ENCODE measurements at places on chromosomes 5 and 9. TPM values are rescaled to one million over a fixed set of nuclear protein-coding genes. Genes with fewer than 3 reads are reported as not detected.

- no peak overlapping the region for H3K27ac ChIP-seq
- no peaks in the 10 kb centered on the region for H3K4me1 ChIP-seq
Observed at GRCh38 chr5:73822989-73823339, 197.0 kb downstream of the ARHGEF28 start.

DNA sequence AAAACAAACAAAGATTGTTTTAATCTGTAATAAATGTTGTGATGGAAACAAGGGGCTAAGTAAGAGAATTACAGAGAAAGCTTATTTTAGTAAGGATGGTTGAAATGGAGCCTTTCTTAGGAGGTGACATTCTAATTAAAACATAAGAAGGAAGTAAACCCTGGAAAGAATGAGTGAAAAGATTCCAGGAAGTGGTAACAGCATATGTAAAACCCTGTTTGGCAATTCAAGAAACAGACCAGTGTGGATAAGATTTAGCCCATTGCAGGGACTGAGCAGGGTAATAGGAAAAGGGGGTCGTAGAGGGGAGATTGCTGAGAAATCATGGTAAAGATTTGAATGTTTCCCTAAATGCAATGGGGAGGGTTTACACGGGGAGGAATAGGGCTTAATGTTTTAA, 21.6 kb upstream of the PIP5K1B start:
- no peak overlapping the region for H3K27ac ChIP-seq
- peak overlapping the region; percentile 30 for H3K4me3 ChIP-seq
- H3K27me3 ChIP-seq = peaks cover 1% of the 10 kb centered on the region
- DNase-seq = no peak
- H3K4me1 ChIP-seq = peaks cover 22% of the 10 kb centered on the region

DNA sequence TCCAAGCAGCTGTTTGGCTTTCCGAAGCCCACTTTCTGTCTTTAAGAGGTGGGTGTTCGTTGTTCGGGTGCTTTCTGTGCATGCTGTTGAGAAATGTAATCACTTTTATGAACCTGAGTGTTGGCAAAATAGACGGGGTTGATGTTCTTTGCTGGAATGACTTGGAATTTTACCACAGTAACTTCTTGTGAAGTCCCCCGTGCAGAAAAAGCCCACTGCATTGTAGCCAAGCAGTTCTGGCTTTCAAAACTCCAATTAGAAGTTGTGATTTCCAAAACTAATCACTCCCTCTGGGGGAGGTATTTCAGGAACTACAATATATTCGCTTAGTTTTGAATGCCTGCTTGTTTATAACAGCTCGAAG, 111.1 kb downstream of the PAM start:
- H3K27ac ChIP-seq = no peak overlapping the region
- no peak for DNase-seq
- peaks cover 22% of the 10 kb centered on the region for H3K27me3 ChIP-seq
- peaks cover 28% of the 10 kb centered on the region for H3K36me3 ChIP-seq
- peak overlapping the region; percentile 70 for H3K4me3 ChIP-seq

DNA sequence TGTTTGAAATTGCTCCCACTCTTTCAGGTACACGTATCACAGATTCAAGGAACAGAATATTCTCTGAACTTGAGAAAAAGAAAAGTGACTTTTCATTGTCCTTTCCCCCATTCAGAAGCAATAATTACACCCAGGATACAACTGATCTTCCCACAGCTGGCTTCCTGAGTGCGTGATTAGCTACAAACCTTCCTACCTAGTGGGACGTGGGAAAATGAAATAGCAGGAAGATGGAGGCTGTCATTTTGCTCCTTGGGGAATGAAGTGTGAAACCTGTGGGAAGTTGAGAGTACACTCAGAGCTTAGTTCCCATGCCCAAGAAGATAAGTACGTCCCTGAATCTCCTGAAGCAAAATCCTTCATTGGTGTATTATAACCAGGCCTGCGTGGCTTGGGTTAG, 2.6 kb downstream of the TAS2R1 start:
- H3K4me1 ChIP-seq = no peaks in the 10 kb centered on the region
- H3K36me3 ChIP-seq = no peaks in the 10 kb centered on the region
- H3K4me3 ChIP-seq = no peak overlapping the region
- H3K27ac ChIP-seq = no peak overlapping the region
- no peak for DNase-seq

GRCh38 chr9:89177944-89178829, at the start of gene SHC3:
Gene SHC3 (minus strand): TSS chr9:89178818. CDS start chr9:89178460, 358 bp downstream.
- H3K4me3 ChIP-seq = peak within 1 kb of the TSS; percentile 4
- peak; percentile 54 for DNase-seq
- H3K27me3 ChIP-seq = peaks cover 68% of the 10 kb centered on the region
- no peak within 1 kb of the TSS for H3K27ac ChIP-seq
- H3K36me3 ChIP-seq = peaks cover 1% of the 10 kb centered on the region
- peaks cover 12% of the 10 kb centered on the region for H3K4me1 ChIP-seq

DNA sequence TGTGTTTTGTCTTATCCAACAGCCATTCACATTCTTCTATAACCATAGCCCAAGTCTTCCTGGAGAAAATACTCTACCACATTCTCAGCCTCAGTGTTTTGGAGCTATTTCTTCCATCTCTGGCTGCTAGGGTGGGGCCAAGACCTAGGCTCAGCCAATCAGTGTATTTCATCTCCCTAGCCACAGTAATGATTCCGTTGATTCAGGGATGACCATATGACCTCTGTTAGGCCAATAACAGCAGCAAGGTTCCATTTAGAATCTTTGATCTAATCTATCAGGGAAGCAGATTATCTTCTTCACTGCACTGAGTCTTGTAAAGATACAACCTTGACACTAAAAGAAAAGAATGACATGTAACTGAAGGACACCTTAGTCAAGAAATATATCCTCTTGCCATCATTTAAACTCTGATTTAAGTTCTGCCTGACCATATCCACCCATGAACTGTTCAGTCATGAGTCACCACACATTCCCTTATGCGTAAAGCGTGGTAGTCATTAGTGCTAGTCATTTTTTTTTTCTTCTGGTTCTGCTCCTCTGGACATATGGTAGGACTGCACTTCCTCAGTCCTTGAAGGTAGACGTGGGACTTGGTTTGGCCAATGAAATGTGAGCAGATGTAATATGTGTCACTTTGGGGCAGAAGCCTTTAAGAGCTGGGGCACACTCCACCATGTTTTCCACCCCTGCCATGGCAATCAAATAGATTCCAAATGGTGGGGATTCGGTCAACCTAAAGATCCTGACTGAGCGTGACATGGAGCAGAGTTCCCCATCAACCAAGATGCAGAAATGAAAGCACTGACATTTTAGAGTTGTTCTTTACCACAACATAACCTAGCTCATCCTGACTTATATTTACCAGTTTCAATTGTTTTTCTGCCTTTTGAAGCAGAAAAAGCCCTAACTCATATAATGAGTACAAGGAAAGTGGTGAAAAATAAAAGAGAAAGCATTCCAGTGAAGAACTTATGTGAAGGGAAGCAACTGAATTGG, 12.7 kb upstream of the PRELID2 start:
- H3K4me1 ChIP-seq = no peaks in the 10 kb centered on the region
- no peak for DNase-seq
- no peak overlapping the region for H3K27ac ChIP-seq
- H3K4me3 ChIP-seq = no peak overlapping the region

- H3K27me3 ChIP-seq = no peaks in the 10 kb centered on the region
- H3K4me3 ChIP-seq = no peak overlapping the region
- H3K27ac ChIP-seq = no peak overlapping the region
- DNase-seq = no peak
- H3K36me3 ChIP-seq = no peaks in the 10 kb centered on the region
- H3K4me1 ChIP-seq = no peaks in the 10 kb centered on the region
Observed at GRCh38 chr5:1220351-1220750, 4.8 kb upstream of the SLC6A18 start.

DNA sequence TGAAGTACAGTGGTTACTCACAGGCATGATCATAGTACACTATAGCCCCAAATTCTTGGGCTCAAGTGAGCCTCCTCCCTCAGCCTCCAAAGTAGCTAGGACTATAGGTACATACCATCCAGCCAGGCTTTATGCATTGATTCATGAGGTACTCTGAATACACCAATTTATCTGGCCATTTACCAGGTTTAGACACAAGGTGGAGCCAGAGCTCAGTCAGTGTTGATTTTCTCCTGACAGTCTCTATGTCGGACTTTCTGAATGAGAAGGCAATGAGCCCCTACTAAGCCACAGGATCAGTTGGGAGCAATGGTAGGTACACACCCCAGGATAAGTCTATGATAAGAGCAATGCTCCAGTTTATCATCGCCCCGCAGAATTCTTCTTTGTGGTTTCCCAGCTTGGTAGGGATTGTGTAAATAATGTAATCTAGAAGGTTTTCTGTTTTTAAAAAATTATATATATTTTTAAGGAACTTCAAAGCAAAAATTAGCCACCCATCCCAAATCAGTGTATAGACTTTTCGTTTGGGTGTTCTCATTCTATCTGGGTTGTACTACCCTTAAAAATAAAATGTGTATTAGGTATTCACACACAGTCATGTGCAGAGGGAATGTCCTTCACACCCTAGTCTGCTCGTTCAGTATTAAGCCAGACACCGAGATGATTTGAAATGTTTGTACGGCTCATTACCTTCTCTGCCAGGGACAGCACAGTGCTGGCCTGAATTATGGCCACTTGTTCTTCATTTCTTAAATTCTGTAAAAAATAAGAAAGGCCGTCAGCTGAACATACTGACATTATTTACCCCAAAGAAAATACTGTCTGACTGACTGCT, 118.4 kb upstream of the DPYSL3 start:
- no peak overlapping the region for H3K27ac ChIP-seq
- peak; percentile 89 for DNase-seq
- no peaks in the 10 kb centered on the region for H3K4me1 ChIP-seq
- H3K36me3 ChIP-seq = no peaks in the 10 kb centered on the region

GRCh38 chr5:116559239-116559638, 15.4 kb downstream of the SEMA6A start:
- H3K4me1 ChIP-seq = no peaks in the 10 kb centered on the region
- no peak overlapping the region for H3K27ac ChIP-seq
- H3K36me3 ChIP-seq = no peaks in the 10 kb centered on the region
- H3K27me3 ChIP-seq = no peaks in the 10 kb centered on the region

DNA sequence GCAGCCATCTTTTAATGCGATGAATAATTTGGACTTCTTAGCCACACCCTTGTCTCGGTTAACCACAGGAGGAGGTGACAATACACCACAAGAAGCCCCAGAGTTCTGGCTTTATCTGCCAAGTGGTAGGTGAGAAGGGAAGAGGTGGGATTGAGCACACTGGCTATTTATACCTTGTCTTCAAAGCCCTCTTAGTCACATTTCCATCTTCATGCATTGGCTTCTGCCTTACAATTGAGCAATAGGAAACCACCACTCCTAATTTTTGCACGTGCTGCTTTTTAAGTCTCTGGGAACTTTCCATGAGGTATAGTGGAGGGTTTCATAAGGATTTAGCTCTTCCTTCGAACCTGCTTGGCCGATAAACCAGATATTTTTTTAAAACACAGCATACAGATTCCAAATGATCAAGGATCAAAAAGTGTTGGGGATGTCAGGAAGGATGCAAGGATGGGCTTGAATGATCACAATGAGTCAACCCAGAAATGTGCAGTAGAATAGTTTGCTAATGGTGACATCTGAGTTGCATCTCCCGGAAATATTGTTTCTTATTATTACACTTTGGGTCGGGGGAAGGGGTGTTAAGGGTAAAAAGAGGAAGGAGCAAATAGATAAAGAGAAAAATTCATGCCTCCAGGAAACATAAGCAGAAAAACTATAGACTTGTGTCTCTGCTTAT, 25.5 kb downstream of the PLAC8L1 start:
- peaks cover 18% of the 10 kb centered on the region for H3K4me1 ChIP-seq
- peaks cover 32% of the 10 kb centered on the region for H3K27me3 ChIP-seq
- H3K27ac ChIP-seq = no peak overlapping the region
- peak; percentile 63 for DNase-seq

DNA sequence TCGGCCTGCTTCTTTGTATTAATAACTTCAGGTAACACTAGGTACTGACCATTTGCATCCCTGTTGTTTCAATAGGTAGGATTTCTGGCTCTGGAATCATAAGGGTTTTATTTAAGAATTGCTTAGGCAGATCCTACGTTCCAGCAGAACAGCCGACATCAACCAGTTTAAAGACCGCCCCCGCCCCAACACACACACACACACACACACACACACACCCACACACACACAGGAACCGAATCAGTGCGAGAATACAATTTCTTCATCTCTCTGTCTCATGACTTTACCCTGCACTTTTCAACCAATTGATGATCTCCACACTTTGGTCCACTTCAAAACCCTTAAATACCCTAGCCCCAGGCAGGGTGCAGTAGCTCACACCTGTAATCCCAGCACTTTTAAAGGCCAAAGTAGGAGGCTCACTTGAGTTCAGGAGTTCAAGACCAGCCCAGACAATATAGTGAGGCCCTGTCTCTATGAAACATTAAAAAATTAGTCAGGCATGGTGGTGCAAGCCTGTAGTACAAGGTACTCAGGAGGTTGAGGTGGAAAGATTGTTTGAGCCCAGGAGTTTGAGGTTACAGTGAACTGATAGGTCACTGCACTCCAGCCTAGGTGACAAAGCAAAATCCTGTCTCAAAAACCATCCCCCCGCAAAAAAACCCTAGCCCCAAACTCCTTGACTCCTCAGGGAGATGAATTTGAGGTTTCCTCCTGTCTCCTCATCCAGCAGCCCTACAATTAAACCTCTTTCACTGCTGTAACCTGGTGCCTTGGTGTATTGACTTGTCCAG, 2.7 kb upstream of the MTMR12 start:
- H3K27me3 ChIP-seq = no peaks in the 10 kb centered on the region
- no peak overlapping the region for H3K4me3 ChIP-seq
- H3K27ac ChIP-seq = no peak overlapping the region
- peaks cover 17% of the 10 kb centered on the region for H3K4me1 ChIP-seq

DNA sequence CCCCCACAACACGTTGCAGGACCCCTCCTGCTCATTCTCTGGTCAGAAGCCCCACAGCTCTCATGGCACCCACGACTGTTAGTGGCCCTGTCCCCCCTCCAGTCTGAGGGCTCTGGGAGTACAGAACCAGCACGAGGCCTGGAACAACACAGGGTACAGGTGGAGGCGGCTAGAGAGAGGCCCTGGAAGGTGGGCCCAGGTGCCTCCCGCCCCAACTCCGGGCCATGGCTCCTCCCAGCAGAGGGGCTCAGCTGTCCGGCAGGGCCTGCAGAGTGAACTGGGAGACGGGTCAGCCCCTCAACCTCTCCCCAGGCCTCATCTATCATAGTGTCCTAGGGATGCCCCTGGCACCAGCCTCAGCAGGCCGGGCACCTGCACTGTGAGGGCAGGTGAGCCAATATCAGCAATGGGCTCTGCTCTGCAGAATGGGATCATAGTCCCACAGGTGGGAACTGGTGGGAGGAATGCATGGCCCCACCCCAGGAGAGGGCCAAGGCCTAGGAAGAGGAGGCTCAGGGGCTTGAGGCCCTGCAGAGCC, 58.6 kb downstream of the BARX1 start:
- no peak overlapping the region for H3K27ac ChIP-seq
- DNase-seq = no peak
- H3K4me1 ChIP-seq = peaks cover 9% of the 10 kb centered on the region
- H3K4me3 ChIP-seq = no peak overlapping the region
- H3K27me3 ChIP-seq = no peaks in the 10 kb centered on the region

TMC1 gene
- not detected for total RNA-seq

TUSC1 gene
- total RNA-seq = 0.42 TPM

FOXD4L3 gene
- total RNA-seq = not detected

RNF183 gene
- total RNA-seq = 0.12 TPM

C9 gene
- not detected for total RNA-seq

SUSD3 gene
- total RNA-seq = 40.9 TPM

TMEM245 gene
- 26.7 TPM for total RNA-seq

Measured in activated CD4-positive, alpha-beta T cell treated with anti-CD3 and anti-CD28 coated beads, Interleukin-2, amount 10 ng/mL, durations not matched to agents 24 days and 14 days (primary cell).